NCI-H1105 (cell line): ENCODE measurements at places on chromosomes 12 and 14.
A peak's percentile ranks its signal among the peaks of the same experiment; 100 is the strongest.

- no peak for DNase-seq
These were observed 78.6 kb downstream of the KCNK13 start for GRCh38 chr14:90140298-90140955.

GRCh38 chr14:64825509-64825908 lies 54.2 kb downstream of the SPTB start:
- no peak for DNase-seq

DNA sequence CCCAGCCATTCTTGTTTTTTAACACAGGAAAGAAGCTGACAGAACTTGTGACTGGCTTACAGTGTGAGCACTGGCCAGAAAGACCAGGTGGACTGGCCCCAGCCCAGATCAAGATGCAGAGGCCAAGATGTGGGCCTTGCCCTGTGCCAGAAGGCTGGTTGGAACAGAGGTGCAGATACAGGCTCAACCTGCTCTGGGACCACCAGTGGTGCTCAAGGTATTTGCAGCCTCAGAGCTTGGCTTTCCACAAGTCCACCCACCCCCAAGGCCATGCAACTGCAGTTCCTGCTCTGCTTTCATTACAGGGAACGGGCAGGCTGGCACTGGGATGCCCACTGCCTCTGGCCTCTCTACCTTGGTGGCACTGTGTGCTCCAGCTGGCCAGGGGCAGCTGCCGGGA lies 23.3 kb downstream of the ZFC3H1 start:
- no peak for DNase-seq

DNA sequence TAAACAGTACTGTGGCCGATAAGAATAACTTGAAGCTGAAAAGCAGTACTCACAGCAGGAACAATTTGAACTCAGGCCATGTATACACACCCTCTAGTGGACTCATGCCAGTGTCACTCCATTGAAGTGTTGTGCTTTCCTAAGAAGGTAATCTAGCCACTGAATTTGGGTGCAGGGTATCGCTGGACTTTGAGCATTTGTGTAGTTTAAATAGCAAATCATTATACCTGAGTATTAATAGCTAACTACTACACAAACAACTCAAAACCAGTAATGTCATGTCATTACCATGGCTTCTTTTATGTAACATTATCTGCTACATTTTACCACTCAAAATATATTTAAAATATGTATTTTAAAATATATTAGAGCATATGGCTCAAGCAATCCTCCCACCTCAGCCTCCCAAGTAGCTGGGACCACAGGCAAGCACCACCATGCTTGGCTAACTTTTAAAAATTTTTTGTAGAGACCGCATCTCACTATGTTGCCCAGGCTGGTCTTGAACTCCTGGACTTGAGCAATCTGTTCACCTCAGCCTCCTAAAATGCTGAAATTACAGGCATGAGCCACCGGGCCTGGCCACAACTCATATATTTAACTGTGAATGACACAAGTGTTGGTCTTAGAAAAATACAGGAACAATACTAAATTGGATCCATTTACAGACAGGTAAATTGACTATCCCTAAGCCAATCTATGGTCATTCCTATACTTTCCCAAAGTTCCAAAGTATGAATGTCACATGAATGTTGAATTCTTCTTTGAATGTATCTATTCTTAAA lies 25.6 kb upstream of the ARID4A start:
- no peak for DNase-seq

- DNase-seq, result peak; percentile 17
These were observed 14.0 kb downstream of the TAMALIN start for GRCh38 chr12:52020539-52021336.
